ENCODE measurements at places on chromosomes 13 and 19.

GRCh38 chr13:46551410-46552302, 1.3 kb upstream of the LRCH1 start:
- peak overlapping the region; percentile 92 for H3K4me3 ChIP-seq
- H3K27me3 ChIP-seq, result peaks cover 14% of the 10 kb centered on the region
- H3K36me3 ChIP-seq, result no peaks in the 10 kb centered on the region

DNA sequence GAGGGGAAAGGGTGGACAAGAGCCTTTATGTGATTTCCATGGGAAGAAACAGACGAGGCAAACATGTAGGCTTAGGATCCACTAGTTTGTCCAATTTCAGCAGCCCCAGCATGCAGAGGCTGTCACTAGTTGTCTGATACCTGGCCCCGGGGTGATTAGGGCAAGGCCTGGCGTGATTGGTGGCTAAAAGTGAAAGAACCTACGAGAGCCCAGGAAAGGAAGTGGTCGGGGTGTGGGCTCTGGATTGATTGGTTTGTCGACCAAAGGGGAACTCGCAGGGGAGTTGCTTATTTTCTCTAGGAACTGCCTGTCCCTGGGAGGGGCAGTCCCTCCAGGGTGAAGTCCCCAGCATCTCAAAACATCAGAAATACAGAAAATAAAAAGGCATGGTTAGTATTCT, 64.2 kb upstream of the UQCRFS1 start:
- H3K27ac ChIP-seq, result peak overlapping the region; percentile 35
- H3K27me3 ChIP-seq, result peaks cover 3% of the 10 kb centered on the region
- peak; percentile 70 for DNase-seq
- no peaks in the 10 kb centered on the region for H3K36me3 ChIP-seq

- H3K27ac ChIP-seq, result no peak overlapping the region
- no peak for DNase-seq
- no peaks in the 10 kb centered on the region for H3K36me3 ChIP-seq
- H3K4me1 ChIP-seq, result no peaks in the 10 kb centered on the region
Measured at GRCh38 chr13:106322628-106323027, 212.8 kb downstream of the EFNB2 start.

- no peak overlapping the region for H3K27ac ChIP-seq
- H3K27me3 ChIP-seq, result no peaks in the 10 kb centered on the region
- H3K4me3 ChIP-seq, result no peak overlapping the region
- H3K4me1 ChIP-seq, result peaks cover 10% of the 10 kb centered on the region
- no peak for DNase-seq
- H3K36me3 ChIP-seq, result peaks cover 15% of the 10 kb centered on the region
Measured at GRCh38 chr19:18464646-18465045, 26.7 kb upstream of the ISYNA1 start.

- no peaks in the 10 kb centered on the region for H3K4me1 ChIP-seq
- H3K27me3 ChIP-seq, result peaks cover 7% of the 10 kb centered on the region
- no peak for DNase-seq
- no peaks in the 10 kb centered on the region for H3K36me3 ChIP-seq
- H3K4me3 ChIP-seq, result no peak overlapping the region
Measured at GRCh38 chr13:20344836-20345490, 112.8 kb upstream of the GJB6 start.
